ENCODE measurements at places on chromosomes 7 and 10.

DNA sequence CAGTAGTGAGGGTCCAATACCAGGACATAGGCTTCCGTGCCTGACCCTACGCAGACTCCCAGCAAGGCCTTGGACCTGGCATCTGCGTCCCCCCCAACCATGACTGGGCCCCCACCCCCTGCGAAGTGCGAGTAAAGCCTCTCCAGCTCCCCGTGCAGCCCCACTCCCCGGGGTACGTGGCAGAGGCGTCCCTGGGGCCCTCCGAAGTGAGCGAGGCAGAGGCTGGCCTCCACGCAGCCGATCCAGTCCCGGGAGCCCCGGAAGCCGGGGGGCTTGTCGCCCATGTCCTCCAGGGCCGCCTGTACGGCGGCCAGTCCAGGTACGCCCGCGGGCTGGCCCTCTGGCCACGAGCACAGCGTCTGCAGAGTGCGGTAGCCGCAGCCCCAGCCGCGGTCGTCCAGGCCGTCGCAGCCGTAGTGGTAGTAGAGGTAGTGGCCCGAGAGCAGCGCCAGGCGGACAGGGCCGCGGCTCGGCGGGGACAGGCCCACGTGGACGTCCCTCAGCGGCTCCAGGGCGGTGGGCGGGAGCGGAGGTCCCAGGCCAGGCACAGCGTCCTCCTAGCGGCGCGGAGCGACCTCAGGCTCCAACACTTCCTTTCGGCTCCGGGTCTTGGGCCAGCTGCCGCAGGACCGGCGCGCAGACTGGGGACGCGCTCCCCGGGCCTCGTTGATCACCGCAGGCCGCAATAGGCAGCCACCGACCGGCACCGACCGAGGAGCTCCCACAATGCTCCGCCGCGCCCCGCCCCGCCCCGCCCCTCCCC is at the start of gene UFSP1:
Gene UFSP1, minus strand, starts transcription at position 728 of the 763 bp plus-strand sequence. Its CDS starts 444 bp downstream, at position 284.
- DNase-seq: peak; percentile 82

DNA sequence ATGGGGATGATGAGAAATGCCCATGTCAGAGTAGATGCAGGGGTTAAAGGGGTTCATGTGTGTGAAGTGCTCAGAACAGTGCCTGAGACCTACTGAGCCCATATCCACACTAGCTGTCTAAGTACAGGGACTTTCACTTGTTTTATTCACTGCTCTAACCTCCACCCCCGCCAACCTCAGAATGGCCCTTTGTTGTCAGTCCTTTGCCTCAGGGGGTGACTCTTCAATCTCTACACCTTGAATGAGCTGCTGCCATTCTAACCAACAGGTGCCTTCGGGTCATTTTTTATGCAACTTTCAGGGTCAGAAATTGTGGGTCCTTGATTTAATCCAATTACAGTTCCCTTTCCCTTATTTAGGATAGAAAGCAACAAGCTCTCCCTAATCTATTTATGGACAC is 26.2 kb downstream of the VSTM4 start:
- DNase-seq: no peak

DNA sequence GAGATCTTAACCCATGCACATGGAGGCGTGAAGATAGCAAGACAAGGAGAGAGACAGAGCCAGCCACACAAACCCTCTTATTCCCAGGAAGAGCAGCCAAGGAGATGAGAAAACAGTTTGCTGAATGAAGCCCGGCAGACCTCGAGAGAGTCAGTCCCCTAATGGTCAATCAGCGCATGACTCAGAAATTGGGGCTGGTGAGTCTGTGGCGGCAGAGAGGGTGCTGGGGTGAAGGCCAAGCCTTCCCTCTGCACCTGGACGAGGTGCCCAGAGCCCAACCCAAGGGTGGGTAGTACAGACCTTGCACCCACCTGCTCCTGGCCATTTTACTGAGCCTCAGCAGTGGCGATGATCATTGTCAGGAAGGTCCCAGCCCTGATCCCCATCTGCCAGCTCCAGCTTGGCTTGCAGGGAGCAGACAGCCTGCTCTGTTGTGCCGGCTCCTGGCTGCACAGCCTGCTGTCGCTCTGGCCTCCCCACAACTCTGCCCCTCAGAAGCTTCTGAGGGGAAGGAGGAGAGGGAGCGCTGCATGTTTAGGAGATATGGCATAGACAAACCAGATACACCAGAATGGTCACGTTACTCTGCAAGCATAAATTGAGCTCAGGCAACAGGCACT is 256.6 kb downstream of the RPS24 start:
- peak; percentile 36 for DNase-seq

GRCh38 chr7:20778063-20778721 is 8.5 kb downstream of the SP8 start:
- no peak for DNase-seq

DNA sequence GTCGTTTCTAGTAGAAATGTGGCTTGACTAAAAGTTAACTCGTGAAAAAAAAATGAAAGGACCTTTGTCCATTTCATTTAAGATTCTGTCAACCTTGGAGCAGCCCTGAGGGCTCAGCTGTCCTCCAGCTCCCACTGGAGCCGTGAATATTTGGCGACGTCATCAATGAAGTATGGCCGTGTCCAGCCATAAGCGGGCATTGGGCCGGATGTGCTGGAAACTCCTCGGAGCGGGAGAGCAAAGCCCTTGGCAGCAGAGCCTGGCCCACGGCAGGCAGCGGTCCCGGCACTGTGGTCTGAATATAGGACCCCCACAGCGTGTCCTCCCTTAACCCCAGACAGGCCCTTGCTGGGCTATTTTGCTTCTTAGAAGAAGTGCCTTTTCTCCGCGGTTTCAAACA is 50.0 kb downstream of the JAKMIP3 start:
- peak; percentile 85 for DNase-seq

DNA sequence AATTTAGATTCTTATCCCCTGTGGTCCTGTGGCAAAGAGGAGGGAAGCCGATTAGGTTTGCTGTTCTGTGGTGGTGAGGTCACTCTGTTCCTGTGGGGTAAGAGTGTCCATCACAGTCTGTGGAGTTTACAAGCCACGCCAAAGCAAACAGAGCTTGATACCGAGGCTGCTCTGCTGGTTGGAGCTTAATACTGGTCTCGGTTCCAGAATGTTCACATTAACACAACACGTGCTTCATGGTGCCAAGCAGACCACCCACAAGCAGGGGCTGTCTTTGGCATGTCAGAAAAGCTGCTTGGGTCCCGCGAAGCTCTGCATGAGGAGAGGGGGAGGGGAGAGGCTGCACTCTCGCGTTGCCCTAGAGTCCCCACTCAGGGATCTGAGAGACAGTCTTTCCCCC is 47.5 kb downstream of the DNAJB6 start:
- DNase-seq: no peak
